ENCODE measurements at places on chromosomes 2 and 18. TPM values are rescaled to one million over a fixed set of nuclear protein-coding genes. Genes with fewer than 3 reads are reported as not detected.

DNA sequence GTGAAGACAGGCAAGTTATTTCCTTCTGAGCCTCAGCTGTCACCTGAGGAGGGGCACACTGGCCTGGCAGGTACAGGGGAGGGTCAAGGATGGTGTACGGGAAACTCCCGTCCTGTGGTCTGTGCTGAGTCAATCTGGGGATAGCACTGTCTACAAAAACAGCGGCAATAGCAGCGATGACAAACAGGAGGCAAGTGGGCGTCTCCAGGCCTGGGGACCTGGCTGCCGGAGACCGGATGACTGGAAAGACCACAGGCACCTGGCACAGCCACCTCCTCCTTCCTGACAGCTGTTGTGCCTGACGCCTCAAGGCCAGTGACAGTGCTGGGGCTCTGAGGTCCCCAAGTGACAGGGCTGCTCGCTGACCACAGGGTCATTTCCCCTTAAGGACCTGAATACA, 202.1 kb upstream of the HS6ST1 start:
- no peak for DNase-seq

- no peak for DNase-seq
Observed at GRCh38 chr2:45919711-45920111, 268.2 kb downstream of the PRKCE start.

GRCh38 chr2:237072067-237072931, 13.4 kb upstream of the COPS8 start:
- DNase-seq = peak; percentile 86

- no peak for DNase-seq
Observed at GRCh38 chr2:182668671-182669070, 47.4 kb upstream of the DNAJC10 start.

DNA sequence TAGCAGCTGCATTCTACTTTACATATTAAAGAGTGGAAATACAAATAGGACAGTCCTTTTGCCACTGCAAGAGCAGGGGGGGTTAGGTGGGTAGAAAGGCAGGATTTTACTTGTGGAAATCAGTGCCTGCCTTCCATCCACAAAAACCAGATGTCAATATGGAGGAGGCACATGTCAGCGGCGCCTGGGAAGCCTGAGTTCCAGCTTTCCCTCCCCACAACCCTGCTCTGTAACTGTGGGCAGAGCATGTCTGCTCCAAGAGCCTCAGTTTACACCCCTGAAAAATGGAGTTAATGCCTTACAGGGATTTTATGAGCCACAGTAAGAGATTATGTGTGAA, 32.9 kb downstream of the STEAP3 start:
- no peak for DNase-seq

- peak; percentile 85 for DNase-seq
Observed at GRCh38 chr2:172427256-172427989, at the start of gene ITGA6. TSS of gene ITGA6 (plus strand) at chr2:172427586.

Gene SDC1
- 0.68 TPM for total RNA-seq

Gene DSG4
- total RNA-seq = not detected

Gene TLX2
- not detected for total RNA-seq
